GM23338 (cell line): ENCODE measurements at places on chromosomes 12 and 14. TPM values are rescaled to one million over a fixed set of nuclear protein-coding genes. Genes with fewer than 3 reads are reported as not detected.

- no peak for DNase-seq
These were observed 131.9 kb upstream of the FUT8 start for GRCh38 chr14:65280653-65281052.

GRCh38 chr12:47736877-47737676 is 11.8 kb upstream of the ENDOU start:
- no peak for DNase-seq

Gene CD163L1
- 0.14 and 1.6 TPM in 2 replicates for total RNA-seq

- DNase-seq = no peak
These were observed 273.3 kb upstream of the LRIG3 start for GRCh38 chr12:59193476-59194050.

Gene RNASE2
- not detected in 2 replicates for total RNA-seq

- DNase-seq = no peak
These were observed 128.1 kb upstream of the MIS18BP1 start for GRCh38 chr14:45381091-45381490.

GRCh38 chr14:43407706-43408105 is 1099.4 kb downstream of the FSCB start:
- DNase-seq = no peak

Gene CLEC12A
- total RNA-seq = not detected in 2 replicates

- DNase-seq = no peak
These were observed 300.9 kb upstream of the STXBP6 start for GRCh38 chr14:25350802-25351201.

Gene SERPINA10
- total RNA-seq = not detected in 2 replicates

DNA sequence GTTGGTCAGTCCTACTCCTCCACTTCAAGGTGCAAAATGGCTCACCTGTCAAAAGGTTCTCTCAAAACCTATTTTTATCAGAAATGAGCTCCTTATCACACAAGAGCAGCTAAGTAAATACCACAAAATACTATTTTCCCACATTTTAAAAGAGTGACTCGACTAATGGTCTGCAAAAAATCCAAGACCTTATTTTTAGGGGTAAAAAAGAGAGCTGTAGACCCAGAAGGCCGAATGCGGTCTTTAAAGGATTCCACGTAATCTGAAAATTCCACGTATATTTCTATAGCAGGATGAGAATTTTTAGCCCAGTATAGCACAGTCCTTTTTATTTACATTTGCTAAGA is 3.8 kb downstream of the C14orf93 start:
- DNase-seq = no peak

GRCh38 chr12:104604995-104605675 is 148.4 kb downstream of the CHST11 start:
- DNase-seq = peak; percentile 49

Gene DHRS2
- 0.35 and 0.42 TPM in 2 replicates for total RNA-seq

Gene ATN1
- total RNA-seq = 49.6 and 52.8 TPM in 2 replicates

DNA sequence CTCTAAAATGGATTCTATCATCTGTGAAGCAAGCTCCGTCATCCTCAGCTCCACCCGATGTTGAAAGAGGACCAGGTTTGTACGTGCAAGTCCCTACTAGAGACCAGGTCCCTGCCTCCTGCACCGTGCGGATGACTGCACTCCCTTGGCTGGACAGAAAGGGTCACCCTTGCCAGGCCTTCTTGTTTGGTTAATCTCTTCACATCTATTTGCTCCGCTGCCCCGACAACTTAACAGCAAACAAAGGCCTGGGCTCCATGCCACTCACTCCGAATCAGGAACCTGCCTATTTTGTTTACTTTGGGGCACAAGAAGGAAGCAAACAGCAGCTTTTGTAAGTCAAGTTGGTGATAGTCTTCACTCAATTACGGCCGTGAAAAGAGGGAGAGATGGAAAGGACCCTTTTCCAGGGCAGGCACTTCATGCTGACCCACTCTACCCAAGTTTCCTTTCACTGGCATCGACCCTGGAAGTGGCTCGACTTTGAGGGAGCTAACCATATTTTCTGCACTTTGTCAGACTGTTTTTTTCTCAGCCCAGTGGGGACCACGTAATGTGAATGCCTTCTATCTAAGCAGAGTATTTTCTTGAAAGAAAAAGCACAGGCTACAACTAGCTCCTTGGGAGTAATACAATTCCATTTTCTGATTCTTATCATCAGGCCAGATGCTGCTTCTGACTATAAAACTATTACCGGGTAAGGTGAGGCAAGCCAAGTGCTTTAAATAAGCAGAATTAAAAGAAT is 202.6 kb downstream of the FOXN3 start:
- DNase-seq = peak; percentile 14

- DNase-seq = peak; percentile 75
These were observed 14.8 kb upstream of the CALM1 start for GRCh38 chr14:90381999-90382451.

DNA sequence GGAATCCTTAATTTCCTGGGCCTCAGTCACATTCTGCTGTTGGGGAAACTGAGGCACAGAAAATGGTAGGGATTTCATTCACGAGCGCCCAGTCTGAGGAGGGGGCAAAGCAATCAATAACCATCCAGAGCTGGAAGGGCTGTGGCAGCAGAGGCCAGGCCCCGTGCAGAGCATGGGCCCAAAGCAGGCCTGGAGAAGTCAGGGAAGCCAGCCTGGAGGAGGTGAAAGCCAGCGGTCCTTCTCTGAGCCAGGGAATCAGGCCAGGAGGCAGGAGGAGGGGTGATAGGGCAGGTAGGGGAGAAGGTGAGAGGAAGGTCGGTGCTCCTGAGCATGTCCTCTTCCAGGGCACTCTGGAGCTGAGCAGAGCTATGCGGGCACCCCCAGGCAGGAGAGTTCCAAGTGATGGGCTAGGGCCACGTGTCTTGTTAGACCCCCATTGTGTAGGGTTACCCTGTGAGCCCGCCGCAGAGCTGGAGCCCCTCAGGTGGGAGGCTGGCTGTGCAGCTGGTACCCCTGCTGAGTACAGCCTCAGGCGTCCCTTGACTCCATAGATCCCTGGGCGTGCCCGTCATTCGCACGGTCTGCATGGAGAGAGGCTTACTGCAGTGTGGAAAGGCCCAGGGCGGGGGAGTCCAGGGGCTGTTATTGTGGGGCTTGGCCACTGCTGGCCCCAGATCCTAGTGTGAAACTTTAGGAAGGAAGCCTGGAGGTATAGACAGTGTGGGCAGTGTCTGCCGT is 4.8 kb downstream of the TNFAIP2 start:
- no peak for DNase-seq

- DNase-seq = no peak
These were observed 9.9 kb upstream of the CCT2 start for GRCh38 chr12:69575346-69575745.

DNA sequence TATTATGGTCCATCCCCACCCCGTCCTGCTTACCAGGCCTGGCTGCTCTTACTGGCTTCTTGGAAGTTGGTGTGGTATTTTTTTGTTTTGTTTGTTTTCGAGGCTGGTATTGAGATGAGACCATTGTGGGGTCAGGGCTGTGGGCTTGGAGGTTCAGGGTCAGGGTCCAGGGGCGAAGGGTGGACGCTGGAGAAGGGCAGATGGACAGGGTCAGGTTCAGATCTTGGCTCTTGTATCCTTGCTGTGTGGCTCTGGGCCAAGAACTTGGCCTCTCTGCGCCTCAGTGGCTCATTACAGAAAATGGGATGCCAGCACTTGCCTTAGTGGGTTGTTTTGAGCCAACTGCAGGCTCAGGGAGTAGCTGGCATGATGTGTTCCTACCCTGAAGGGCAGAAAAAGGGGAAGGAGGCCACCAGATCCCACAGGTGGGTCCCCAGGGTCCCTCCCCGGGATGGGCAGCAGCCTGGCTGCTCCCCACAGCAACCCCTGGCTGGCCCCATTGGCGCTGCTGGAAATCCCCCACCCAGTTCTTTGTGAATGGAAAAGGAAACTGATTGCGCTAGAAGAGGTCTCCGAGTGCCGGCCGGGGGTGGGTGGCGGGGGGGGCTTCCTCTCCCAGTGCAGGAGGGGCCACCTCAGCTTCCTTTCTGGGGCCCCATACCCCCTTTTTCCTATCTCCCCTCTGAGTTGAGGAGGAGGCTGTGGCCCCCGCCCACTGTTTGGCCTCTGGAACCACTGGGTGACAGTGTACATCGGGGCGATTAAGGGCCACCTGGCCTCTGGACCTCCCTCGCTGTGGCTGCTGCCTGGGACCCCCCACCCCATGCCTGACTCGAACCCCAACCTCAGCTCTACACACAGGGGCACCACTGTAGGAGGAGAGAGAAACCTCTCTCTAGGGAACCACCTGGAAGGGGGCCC is 25.0 kb downstream of the SH2B3 start:
- DNase-seq = no peak

Gene RASAL1
- 5.4 and 8.2 TPM in 2 replicates for total RNA-seq

GRCh38 chr14:102330806-102331205 is 11.3 kb downstream of the ZNF839 start:
- no peak for DNase-seq

Gene SRSF5
- 172 and 204 TPM in 2 replicates for total RNA-seq

DNA sequence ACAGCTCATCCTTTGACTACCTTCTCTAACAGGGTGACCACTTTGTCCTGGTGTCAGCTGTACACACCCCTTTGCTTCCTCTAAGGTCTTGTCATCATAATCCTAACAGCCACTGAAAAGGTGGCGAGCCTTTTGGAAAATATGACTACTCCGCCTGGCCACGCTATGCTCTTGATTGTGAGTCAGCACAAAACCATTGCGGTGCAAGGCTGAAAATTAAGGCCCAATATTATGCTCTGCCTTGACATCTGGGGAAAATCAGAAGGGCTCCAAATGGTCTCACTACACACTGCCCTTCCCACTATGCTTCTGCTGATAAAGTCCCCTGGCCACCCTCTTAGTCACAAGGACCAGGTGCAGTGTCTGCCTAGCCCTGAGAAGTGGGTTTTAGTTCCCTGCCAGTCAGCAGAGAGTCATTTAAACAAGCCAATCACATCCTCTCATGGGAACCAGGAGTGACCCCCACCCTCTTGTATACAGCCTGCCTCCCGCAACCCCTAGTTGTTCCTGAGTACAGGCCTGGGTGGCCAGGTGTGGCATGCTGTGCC is 34.3 kb downstream of the FGD6 start:
- no peak for DNase-seq

Gene LAG3
- total RNA-seq = 1.0 and 4.7 TPM in 2 replicates

Gene FNTB
- 10.7 and 12.5 TPM in 2 replicates for total RNA-seq

Gene KRT2
- not detected in 2 replicates for total RNA-seq

Gene LRTM2
- 0.12 TPM in 1 of 2 replicates, not detected in the other for total RNA-seq

Gene SPRYD4
- total RNA-seq = 2.6 and 3.1 TPM in 2 replicates

DNA sequence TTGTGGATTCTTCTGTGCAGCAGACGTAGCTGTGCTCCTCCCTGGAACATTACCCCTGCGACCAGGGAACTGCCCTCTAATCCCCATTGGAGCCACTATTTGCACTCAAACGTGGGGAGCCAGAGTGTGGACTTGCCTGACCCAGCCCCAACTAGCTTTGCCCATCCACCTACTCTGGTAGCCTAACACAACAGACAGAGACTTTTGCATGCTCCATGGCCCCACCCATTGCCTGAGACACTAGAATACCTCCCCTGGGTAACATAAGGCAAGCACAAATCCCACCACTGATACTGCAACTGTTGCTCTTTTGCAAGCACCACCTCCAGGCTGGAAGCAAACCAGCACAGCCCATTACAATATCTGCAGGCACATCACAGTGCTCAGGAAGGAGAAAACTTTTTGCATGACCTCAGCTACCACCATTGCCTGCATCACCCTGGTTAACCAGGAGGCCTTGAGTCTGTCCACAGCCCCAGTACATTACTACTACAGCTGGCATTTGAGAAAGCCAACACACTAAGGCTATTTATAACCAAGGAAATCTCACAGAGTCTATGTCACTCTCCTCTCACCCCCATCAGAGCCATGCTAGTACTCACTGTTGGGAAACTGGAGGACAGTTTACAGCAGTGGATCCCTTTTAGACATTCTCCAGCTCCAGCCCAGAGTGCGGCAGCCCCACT is 15.0 kb downstream of the CEP128 start:
- DNase-seq = no peak

- DNase-seq = no peak
These were observed 30.6 kb downstream of the STK38L start for GRCh38 chr12:27274706-27275105.
